ENCODE measurements at places on chromosomes 13 and 19.

DNA sequence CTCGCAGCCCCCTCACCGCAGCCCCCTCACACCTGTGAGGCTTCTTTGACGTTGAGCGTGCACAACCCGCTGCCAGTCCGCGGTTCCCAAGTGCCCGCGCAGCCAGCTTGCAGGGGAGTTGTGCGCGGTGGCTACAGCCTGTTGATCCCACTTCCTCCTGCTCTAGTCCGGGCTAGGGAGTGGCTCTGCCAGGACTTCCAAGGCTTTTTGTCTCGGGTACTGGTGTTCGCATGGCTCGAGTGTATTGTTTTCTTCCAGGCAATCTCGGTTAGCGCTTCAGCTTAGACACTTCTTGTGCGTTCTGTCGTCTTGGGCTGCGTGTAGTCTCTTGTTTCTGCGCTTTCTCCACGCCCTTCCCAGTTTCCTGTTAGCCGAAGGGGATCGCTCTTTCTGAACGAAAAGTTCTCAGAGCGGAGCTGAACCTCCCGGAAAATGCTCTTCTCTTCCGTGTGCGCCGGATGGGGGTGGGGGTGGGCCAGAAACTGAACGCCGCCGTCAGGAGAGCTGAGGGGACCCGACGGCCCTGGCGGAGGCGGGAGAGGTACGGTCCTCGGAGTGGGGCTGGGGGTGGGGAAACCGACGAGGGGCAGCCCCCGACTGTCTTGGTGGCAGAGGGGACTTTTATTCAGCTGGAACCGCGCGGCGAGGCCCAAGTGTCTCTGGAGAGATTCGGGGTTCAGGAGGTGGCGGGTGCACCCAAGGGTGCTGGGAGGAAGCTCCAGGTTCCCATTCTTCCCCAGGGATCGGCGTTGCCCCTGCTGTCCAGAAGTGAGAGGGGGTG is 697 bp upstream of the DGKH start:
- peak; percentile 26 for DNase-seq

- DNase-seq = no peak
Measured at GRCh38 chr13:102400675-102401145, 1.1 kb downstream of the FGF14 start.

- DNase-seq = no peak
Measured at GRCh38 chr19:41323430-41324125, 13.6 kb downstream of the CCDC97 start.

- DNase-seq = peak; percentile 88
Measured at GRCh38 chr19:1811942-1812425, at the start of gene ATP8B3. Gene ATP8B3, minus strand, starts transcription at chr19:1812276. Its CDS starts 540 bp downstream, at chr19:1811736.

DNA sequence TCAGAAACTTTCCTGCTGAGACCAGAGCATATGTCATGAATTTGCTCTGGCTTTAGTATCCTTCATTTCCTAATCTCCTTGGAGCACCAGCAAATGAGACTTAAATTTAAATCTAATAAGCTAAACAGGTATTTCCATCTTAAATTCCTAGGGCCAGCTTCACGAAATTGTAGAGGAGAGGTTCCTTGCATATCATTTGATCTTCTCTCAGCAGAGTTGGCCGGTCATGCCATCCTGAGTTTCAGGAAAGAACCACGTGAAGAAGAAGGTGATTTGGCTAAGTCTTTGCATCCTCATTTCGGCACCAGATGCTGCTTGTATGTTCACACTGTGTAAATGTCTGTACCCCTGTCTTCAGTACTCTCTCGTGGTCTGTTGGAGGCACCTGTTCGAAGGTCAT is 370.4 kb upstream of the NBEA start:
- no peak for DNase-seq

- no peak for DNase-seq
Measured at GRCh38 chr19:29489172-29489951, 36.4 kb upstream of the VSTM2B start.

DNA sequence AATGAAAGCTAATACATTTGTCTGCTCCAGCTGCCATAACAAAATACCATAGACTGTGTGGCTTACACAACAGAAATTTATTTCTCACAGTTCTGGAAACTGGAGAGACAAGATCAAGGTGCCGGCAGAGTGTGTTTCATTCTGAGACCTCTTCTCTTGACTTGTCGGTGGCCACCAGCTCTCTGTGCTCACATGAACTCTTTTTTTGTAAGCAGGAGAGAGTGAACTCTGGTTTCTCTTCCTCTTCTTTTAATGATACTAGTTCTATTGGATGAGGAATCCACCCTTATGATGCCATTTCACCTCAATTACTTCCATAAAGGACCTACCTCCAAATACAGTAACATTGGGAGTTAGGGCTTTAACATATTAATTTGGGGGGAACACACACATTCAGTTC is 11.7 kb downstream of the KCTD12 start:
- no peak for DNase-seq

DNA sequence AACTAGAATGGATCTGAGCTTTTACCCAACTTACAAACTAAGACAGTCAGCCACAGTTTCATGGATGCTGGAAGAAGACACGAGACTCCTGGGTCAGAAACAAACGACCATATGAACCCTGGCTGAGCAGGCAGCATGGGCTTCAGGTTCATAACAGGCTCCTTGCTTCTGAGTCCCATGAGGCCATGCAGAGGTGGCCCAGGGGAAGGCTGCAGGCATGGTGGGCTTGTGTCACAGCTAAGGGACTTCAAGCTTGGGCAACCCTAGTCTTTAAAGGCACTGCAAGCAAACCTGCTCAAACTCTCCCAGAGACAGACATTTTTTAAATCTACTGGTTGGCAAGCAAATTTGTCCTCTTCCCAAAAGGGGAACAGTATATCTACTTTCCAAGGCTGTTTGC is 5.1 kb upstream of the ARHGEF7 start:
- no peak for DNase-seq

- DNase-seq = no peak
Measured at GRCh38 chr13:23497191-23497590, 63.7 kb upstream of the SACS start.

- peak; percentile 70 for DNase-seq
Measured at GRCh38 chr19:19860756-19861390, 4.8 kb upstream of the ZNF253 start.

- DNase-seq = no peak
Measured at GRCh38 chr13:103299079-103299478, 232.9 kb upstream of the SLC10A2 start.

Data from CD4-positive, alpha-beta T cell treated with Interleukin-21 for 1 hour (primary cell).